ENCODE measurements at places on chromosomes 16 and 17.

GRCh38 chr17:31249835-31250141, 47.3 kb downstream of the OMG start:
- DNase-seq, result no peak

- DNase-seq, result no peak
These were observed 11.0 kb downstream of the NPTX1 start for GRCh38 chr17:80465327-80465974.

- DNase-seq, result peak; percentile 73
These were observed 11.5 kb upstream of the FOXN1 start for GRCh38 chr17:28494445-28495188.

DNA sequence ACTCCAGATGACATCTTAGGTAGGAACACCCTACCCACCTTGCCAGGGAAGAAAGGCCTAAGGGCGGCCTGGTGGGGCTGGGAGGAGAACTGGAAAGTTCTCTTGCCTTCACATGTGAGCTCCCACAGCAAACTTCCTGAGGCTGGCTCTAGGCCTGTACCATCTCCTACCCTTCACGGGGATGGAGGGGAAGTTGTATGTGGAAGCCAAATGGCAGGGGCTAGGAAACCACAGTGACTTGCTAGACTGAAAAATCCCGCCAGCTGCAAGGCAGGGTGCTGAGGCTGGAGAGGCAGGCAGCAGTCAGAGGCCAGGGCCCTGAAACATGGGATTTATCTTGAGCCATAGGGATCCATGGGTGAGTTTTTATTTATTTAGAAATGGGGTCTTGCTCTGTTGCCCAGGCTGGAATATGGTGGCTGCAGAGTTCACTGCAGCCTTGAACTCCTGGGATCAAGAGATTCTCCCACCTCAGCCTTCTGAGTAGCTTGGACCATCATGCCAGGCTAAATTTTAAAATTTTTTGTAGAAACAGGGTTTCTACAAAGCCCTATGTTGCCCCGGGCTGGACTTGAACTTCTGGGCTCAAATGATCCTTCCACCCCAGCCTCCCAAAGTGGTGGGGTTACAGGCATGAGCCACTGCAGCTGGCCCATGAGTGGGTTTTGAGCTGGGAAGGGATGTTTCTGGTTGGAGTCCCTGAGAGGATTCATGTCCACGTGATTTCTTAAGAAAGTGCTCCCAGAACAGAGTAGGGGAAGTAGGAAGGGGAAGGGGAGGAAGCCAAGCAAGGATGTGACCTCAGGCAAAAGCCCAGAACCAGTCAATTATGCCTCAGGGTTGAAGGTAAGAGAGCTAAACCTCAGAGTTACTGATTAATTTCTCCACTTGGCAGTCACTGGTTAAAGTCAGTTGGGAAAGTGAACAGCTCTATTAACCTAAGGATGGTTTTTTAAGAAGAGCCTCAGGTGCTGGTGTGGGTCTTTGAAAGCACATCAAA, 4.0 kb upstream of the KAT8 start:
- no peak for DNase-seq

DNA sequence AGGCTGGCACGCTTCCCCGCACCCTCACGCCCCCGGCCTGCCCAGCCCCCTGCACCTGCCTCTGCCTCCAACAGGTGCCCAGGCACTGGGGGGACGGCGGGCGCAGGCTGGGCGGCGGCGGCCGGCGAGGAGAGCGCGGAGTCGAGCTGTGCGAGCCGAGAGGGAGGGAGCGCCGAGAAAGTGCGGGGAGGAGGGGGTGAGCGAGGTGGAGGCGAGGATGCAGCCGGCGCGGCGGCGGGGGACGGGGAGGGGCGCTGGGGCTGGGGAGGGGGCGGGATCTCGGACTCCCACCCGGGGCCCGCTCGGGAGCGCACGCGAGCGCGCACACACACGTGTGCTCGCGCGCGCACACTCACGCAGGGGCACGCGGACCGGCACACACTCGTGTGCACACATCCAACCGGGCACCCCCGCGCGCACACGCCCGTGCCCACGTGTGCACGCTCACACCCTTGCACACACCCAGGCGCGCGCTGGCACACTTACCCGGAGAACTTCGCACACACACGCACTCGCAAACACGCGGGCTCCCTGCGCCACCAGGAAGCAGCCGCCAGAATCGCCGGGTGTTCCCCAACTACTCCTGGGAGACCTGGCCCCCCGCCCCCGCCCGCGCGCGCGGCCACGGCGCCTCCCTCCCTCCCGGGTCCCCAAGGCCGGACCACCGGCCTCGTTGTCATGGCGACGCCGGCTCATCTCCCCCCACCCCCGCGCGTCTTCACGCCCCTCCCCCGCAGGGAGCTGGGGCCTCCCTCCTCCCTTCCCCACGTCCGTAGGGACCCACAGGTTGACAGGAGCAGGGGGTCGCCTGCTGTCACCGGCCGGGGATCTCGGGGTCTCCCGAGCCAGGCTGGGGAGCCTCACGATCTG, at the start of gene DOC2A:
Gene DOC2A, minus strand, starts transcription at position 184 of the 870 bp plus-strand sequence. CDS start 805 bp downstream, outside the sequence.
- no peak for DNase-seq

DNA sequence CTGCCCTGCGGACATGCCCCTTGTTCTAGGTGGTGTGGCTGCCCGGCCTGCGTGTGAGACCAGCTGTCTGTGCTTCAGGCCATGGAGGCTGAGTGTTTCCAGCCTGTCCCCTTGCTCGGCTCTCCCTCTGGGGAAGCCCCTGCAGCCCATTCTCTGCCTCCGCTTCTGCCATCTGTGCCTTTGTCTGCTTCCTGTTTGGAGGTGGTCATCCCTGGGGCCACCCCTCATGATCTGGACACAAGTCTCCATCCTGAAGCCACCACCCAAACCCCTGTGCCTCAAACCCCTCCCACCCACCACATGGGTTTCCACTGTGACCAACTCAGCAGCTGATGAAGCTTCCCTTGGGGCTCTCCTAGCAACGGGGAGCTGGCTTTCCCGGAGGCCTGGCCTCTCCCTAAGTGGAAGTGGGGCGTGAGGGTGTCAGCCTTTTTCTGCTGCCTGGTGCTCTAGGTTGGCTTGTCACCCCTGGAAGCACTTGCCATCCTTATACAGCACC, 184.9 kb downstream of the SEC14L1 start:
- DNase-seq, result no peak

DNA sequence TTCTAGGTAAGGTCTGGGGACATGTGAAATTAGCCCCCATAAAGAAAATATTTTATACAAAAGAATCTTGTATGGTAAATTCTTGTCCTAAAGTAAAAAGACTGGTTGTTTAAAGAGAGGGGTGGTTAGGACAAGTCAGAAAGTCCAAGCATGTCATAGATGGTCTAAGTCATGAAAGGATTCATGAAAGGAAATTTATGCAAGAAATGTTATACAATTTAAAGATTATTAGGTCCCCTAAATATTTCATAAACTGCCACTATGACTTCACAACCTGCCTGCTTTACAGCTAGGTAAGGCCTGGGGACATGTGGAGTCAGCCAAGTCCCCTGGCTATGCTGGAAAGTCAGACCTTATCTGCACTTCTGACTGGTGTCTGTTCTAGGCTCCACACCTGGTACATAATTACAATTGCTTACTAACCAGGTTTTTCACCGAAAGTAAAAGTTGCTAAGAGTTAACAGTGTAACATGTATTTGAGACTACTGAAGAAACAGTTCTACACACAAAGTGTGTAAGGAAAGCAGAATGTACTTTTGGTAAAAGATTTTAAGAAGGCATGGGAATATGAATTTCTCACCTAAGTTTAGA, 17.0 kb downstream of the N4BP1 start:
- no peak for DNase-seq

DNA sequence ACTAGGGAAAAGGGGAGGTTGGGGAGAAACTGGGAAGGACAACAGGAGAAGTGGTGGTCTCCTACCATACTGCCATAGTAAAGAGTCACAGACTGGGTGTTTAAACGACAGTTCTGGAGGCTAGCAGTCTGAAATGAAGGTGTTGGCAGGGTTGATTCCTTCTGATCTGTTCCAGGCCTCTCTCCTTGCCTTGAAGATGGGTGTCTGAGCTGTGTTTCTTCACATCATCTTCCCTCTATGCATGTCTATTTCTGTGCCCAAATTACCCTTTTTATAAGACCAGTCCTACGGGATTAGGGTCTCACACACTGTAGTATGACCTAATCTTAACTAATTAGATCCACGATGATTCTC, 79.8 kb upstream of the TMEM97 start:
- no peak for DNase-seq

- no peak for DNase-seq
These were observed 40.2 kb downstream of the CDRT15 start for GRCh38 chr17:14196377-14196997.

DNA sequence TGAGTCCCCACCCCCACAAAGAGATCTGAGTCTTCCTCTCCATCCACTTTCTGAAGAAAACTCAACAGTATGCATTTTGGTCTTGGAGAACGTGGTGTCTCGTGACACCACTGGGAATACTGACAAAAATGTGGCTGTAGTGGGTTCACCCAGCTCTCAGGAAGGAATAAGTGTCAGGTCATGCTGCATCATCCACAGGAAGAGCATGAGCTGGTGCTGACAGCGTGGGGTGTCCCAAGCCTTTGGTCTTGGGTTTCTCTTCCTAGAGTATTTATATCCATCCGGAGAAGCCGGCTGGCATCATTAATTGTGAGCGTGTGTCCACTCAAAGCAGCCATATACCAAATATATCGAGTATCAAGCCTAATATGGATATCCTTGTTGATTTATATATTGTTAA, 55.9 kb downstream of the C17orf67 start:
- DNase-seq, result no peak

DNA sequence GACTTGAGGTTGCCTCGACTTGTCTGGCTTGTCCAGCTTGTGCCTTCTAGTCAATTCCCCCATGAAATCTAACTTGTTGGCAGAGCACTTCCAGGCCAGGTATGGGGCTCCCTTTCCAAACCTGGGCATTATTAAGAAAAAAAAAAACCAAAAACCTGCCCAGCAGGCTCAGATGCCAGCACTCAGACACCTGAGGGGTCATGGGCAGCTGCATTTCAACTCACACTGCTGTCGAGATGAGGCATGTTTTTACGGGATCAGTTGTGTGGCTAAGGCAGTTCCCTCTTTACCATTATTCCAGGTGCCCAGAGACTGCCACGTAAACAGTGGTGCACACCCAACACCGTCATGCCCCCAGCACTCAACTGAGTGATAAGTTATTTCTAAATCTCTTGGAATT, 17.8 kb downstream of the TMEM11 start:
- no peak for DNase-seq

DNA sequence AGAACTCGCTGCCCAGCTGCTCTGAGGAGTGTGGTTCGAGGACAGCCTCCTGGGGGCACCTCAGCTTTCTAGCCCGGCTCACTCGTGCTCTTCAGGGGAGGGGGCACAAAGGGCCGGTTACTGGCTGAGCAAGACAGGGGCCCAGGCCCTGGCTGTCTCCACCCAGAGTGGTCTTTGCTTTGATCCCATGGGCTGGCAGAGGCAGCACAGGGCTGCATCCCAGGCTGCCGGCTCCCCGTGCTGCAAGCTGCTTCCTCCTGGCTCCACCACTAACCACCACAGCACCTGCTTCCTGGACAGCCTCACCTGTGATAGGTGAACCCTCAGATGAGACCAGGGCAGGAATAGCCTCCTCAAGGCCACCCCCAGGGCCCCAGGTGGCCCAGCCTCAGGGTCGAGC, 6.8 kb downstream of the SPPL2C start:
- DNase-seq, result no peak
